Central memory CD8-positive, alpha-beta T cell (primary cell): ENCODE measurements at places on chromosomes 4 and X.

DNA sequence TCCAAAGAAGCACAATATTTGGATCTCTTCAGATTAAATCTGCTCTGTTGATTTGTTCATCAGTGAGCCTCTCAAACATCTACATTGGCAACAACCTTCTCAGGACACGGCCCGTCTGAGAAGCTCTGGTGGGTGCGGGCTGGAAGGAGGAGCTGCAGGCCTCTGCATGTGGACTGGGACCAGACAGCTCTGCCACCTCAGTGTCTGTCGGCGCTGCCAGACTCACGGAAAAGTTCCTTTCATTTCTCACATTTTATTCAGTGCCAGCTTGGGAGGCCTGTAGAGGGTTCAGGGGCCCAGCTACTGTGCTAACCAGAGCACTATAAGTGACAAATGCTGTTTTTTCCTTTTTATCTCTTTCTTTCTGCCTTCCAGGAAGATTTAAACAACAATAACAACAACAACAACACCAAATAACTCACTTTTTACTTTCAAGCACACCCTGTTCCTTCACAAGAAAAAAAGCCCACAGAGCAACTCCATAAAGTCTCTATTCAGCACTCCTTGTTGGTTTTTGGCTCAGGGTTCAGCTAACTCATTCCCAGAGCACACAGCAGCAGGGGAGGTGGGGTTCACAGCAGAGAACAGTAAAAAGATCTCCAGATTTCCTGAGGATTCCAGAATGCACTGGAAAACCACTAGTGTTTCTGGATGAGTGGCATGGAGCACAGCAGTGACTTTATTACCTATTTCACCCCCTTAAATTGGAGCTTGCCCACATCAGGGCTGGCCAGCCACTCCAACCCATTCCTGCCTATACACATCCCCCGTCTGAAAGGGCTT, 23.2 kb upstream of the HOPX start:
- H3K4me1 ChIP-seq: no peaks in the 10 kb centered on the region
- no peak for DNase-seq
- H3K36me3 ChIP-seq: peaks cover 2% of the 10 kb centered on the region
- H3K27me3 ChIP-seq: no peaks in the 10 kb centered on the region
- H3K4me3 ChIP-seq: no peak overlapping the region

DNA sequence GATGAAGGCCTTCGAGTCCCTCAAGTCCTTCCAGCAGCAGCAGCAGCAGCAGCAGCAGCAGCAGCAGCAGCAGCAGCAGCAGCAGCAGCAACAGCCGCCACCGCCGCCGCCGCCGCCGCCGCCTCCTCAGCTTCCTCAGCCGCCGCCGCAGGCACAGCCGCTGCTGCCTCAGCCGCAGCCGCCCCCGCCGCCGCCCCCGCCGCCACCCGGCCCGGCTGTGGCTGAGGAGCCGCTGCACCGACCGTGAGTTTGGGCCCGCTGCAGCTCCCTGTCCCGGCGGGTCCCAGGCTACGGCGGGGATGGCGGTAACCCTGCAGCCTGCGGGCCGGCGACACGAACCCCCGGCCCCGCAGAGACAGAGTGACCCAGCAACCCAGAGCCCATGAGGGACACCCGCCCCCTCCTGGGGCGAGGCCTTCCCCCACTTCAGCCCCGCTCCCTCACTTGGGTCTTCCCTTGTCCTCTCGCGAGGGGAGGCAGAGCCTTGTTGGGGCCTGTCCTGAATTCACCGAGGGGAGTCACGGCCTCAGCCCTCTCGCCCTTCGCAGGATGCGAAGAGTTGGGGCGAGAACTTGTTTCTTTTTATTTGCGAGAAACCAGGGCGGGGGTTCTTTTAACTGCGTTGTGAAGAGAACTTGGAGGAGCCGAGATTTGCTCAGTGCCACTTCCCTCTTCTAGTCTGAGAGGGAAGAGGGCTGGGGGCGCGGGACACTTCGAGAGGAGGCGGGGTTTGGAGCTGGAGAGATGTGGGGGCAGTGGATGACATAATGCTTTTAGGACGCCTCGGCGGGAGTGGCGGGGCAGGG, 568 bp downstream of the HTT start:
- H3K4me3 ChIP-seq: peak overlapping the region; percentile 90
- H3K27ac ChIP-seq: peak overlapping the region; percentile 84
- peak; percentile 21 for DNase-seq
- no peaks in the 10 kb centered on the region for H3K27me3 ChIP-seq

DNA sequence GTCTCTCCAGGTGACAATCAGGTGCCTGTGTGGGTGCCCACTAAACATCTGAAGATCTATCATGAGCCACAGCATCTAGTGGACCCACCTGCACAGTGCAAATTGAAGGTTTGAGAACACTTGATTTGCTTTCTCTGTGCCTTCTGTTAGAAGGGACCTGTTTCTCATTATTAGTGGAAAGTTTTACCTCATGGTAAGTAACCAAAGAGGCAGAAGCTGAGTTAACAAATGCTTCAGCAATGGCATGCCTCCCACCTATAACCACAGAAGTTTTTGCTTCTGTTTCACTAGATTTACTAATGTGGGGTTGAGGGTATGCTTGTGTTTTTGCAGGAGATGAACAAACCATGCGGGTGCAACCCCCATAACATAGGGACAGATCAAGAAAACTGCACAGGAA, 297.4 kb upstream of the DKK2 start:
- no peak overlapping the region for H3K27ac ChIP-seq
- H3K36me3 ChIP-seq: no peaks in the 10 kb centered on the region
- no peak overlapping the region for H3K4me3 ChIP-seq
- no peak for DNase-seq
- no peaks in the 10 kb centered on the region for H3K27me3 ChIP-seq
- no peaks in the 10 kb centered on the region for H3K4me1 ChIP-seq

- H3K27ac ChIP-seq: no peak overlapping the region
- H3K36me3 ChIP-seq: peaks cover 2% of the 10 kb centered on the region
- H3K4me1 ChIP-seq: no peaks in the 10 kb centered on the region
- no peak for DNase-seq
- H3K4me3 ChIP-seq: no peak overlapping the region
Measured at GRCh38 chrX:137568741-137569469, 3.0 kb downstream of the ZIC3 start.

GRCh38 chr4:59814402-59815010, 1385.6 kb upstream of the ADGRL3 start:
- no peaks in the 10 kb centered on the region for H3K27me3 ChIP-seq
- H3K4me3 ChIP-seq: no peak overlapping the region
- H3K27ac ChIP-seq: no peak overlapping the region
- DNase-seq: no peak
- no peaks in the 10 kb centered on the region for H3K4me1 ChIP-seq
- no peaks in the 10 kb centered on the region for H3K36me3 ChIP-seq

GRCh38 chr4:79688691-79689090, 280.7 kb upstream of the GK2 start:
- no peak overlapping the region for H3K27ac ChIP-seq
- H3K4me3 ChIP-seq: no peak overlapping the region
- no peaks in the 10 kb centered on the region for H3K36me3 ChIP-seq
- no peaks in the 10 kb centered on the region for H3K4me1 ChIP-seq
- H3K27me3 ChIP-seq: no peaks in the 10 kb centered on the region

DNA sequence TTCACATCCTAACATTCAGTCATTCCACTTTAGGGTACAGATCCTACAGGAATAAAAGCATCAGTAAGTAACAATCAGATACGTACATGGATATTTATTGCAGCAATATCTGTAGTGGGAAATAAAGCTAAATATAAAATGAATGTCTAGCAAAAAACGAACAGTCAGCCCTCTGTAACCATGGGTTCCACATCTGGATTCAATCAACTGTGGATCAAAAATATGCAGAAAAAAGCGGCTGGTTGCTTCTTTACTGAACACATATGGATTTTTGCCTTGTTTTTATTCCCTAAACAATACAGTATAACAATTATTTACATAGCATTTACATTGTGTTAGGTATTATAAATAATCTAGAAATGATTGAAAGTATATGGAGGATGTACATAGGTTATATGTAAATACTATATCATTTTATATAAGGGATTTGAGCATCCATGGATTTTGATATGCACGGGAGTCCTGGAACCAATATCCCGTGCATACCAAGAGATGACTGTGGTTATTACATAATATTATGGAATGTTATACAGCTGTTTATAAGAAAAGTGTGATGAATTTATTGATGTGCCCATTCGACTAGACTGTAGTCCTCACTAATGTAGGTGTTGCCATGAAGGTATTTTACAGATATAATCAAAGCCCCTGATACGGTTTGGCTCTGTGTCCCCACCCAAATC, 132.8 kb downstream of the ARHGEF9 start:
- DNase-seq: no peak
- no peak overlapping the region for H3K4me3 ChIP-seq
- H3K4me1 ChIP-seq: no peaks in the 10 kb centered on the region
- H3K27me3 ChIP-seq: no peaks in the 10 kb centered on the region
- peaks cover 10% of the 10 kb centered on the region for H3K36me3 ChIP-seq

GRCh38 chr4:145347684-145348083, 134.0 kb upstream of the SMAD1 start:
- H3K27ac ChIP-seq: no peak overlapping the region
- H3K27me3 ChIP-seq: peaks cover 36% of the 10 kb centered on the region
- H3K36me3 ChIP-seq: no peaks in the 10 kb centered on the region

DNA sequence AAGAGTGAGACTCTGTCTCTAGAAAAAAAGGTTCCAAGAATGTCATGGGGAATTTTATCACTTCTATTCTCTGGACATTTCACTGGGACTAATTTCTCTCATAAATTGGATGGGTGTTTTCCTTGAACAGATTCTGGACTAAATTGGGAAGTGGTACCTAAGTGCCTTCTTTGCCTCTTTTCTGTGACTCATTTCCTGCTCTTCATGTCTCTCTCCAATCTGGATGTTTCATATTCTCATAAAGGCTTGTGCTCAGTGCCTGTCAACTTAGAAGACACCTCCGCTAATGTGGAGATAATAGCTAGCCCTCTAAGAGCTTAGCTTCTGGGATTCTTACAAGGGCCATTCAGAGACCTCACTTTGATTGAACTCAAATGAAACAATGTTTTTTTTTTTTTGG, 38.0 kb upstream of the IGFBP7 start:
- DNase-seq: no peak
- no peaks in the 10 kb centered on the region for H3K36me3 ChIP-seq
- no peak overlapping the region for H3K27ac ChIP-seq
- no peak overlapping the region for H3K4me3 ChIP-seq

GRCh38 chrX:148500423-148501385, at the start of gene AFF2:
AFF2 (plus strand) TSS chrX:148500617; CDS start chrX:148501098, 481 bp downstream.
- peak within 1 kb of the TSS; percentile 78 for H3K4me3 ChIP-seq
- peaks cover 7% of the 10 kb centered on the region for H3K27me3 ChIP-seq
- no peaks in the 10 kb centered on the region for H3K36me3 ChIP-seq
- peak; percentile 9 for DNase-seq
- H3K27ac ChIP-seq: no peak within 1 kb of the TSS

GRCh38 chrX:9888953-9889470, 78.1 kb upstream of the CLDN34 start:
- H3K36me3 ChIP-seq: no peaks in the 10 kb centered on the region
- H3K27me3 ChIP-seq: peaks cover 9% of the 10 kb centered on the region
- no peak for DNase-seq

GRCh38 chrX:153884590-153884989, 1.4 kb downstream of the L1CAM start:
- no peak overlapping the region for H3K27ac ChIP-seq
- no peak for DNase-seq
- no peaks in the 10 kb centered on the region for H3K4me1 ChIP-seq
- H3K36me3 ChIP-seq: peaks cover 1% of the 10 kb centered on the region
- peaks cover 27% of the 10 kb centered on the region for H3K27me3 ChIP-seq
- peak overlapping the region; percentile 47 for H3K4me3 ChIP-seq

DNA sequence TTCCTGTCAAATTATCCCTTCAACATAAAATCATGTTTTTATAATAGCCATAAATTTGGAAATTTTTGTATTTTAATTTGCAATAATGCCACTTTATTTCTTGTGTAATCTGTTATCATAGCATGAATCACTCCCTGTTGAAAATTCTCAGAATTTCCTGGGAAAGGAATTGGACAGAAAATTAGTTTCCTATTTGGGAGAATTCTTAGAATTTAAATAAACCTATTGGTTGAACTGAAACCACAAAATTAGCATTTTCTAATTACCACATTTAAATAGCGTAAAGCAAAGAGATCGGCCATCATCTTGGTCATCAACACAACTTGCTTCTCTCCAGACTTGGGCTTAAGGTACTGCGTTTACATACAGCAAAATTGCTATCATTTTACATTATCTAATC, at the start of gene CSN1S1:
CSN1S1 (plus strand) TSS at position 301 of the 400 bp plus-strand sequence. CDS start 1,488 bp downstream, outside the sequence.
- no peaks in the 10 kb centered on the region for H3K27me3 ChIP-seq
- H3K27ac ChIP-seq: no peak within 1 kb of the TSS
- H3K36me3 ChIP-seq: no peaks in the 10 kb centered on the region
- H3K4me1 ChIP-seq: no peaks in the 10 kb centered on the region

DNA sequence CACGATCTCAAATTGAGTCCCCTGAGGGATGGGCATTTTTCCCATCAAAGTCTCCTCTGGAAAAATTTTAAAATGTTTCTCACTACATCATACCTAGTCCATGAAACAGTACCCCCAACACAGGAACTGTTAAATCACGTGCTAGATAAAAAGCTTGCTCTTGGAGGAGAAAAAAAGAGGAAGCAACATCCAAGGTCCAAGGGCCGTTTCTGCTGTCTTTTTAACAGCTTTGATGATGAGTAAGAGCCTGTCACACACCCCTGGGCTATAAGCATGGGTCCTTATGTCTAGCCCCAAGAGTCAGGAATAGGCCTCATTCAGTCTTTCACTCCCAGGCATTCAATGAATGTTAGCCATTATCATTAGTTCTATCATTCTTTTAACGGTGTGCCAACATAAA, 128.9 kb downstream of the SH3KBP1 start:
- H3K36me3 ChIP-seq: peaks cover 18% of the 10 kb centered on the region
- no peak overlapping the region for H3K4me3 ChIP-seq
- no peak for DNase-seq
- no peaks in the 10 kb centered on the region for H3K27me3 ChIP-seq
- peak overlapping the region; percentile 64 for H3K27ac ChIP-seq

- peaks cover 21% of the 10 kb centered on the region for H3K4me1 ChIP-seq
- no peak for DNase-seq
- H3K36me3 ChIP-seq: peaks cover 33% of the 10 kb centered on the region
- H3K27ac ChIP-seq: no peak overlapping the region
- H3K27me3 ChIP-seq: no peaks in the 10 kb centered on the region
- no peak overlapping the region for H3K4me3 ChIP-seq
Measured at GRCh38 chr4:37836274-37836673, 9.8 kb downstream of the PGM2 start.

GRCh38 chr4:80279751-80280150, 13.3 kb downstream of the FGF5 start:
- no peaks in the 10 kb centered on the region for H3K36me3 ChIP-seq
- DNase-seq: no peak
- no peaks in the 10 kb centered on the region for H3K4me1 ChIP-seq

DNA sequence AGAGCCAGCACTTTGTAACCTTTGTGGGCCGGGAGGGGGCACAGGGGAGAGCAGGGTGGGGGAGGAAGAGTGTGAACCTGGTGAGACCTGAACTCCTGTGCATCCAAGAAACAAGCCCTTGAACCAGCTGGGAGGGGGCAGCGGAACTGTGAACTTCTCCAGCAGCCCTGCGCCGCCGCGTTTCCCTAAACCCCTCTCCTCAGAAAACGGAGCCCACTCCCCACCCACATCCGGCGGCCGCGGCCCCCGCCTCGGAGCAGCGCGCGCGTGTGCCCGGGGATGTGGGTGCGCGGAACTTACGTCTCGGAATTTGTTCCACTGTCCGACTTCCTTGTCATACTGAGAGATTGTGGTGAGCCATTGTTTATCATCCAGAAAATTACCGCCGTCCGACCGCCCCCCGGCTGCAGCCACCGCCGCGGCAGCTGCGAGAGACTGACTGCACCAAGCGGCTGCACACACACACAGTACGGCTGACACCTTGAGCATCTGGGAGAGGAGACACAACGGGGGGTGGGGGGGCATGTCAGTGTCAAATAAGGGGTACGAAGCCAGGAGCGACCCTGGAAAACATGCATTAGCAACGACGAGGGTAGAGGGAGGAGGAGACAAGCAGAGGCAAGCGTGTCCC, 494 bp downstream of the SPOCK3 start:
- no peak for DNase-seq
- H3K27ac ChIP-seq: no peak overlapping the region
- peaks cover 11% of the 10 kb centered on the region for H3K27me3 ChIP-seq
- H3K4me3 ChIP-seq: peak overlapping the region; percentile 20
